Ecto neural progenitor cell (in vitro differentiated cells): ENCODE measurements at places on chromosomes 13 and 19.

GRCh38 chr13:106187101-106187500 lies 348.4 kb downstream of the EFNB2 start:
- DNase-seq = no peak

GRCh38 chr19:58154287-58154678 lies 3.7 kb upstream of the ZNF329 start:
- no peak for DNase-seq

DNA sequence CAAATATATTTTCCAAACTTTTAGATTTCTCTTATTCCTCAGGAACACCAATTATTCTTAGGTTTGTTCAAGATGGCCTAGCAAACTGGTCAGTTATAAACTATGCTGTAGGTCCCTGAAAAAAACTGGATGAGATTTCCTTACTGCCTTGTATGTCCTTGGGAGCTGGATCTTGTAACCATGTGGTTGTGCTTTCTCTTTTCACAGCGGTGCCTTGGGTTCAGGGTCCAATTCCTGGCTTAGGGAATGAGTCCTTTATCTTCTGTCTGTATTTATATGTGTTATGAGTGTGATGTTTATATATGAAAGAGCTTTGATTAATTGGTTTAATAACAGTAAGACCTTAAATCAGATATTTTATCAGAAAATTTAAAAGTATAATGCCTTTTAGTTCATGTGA lies 23.5 kb upstream of the GRTP1 start:
- DNase-seq = no peak

DNA sequence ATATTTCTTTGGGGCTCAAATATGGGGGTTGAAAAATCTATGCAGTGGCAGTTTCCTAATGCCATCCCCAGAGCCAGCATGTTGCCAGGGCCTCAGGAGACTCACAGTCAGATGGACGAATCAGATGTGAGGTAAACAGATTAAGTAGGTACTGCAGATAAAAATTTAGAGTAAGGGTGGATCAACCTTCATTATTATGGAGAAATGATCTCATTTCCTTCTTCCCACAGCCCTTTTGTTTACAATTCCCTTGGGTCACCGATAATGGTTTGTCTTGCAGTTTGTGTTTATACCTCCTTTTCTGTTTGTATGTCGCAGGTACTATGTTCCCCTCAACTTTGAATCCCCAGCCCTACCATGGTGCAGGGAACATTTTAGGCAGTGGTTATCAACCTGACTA lies 20.0 kb downstream of the DIAPH3 start:
- no peak for DNase-seq
